ENCODE measurements at places on chromosomes 4 and X. TPM values are rescaled to one million over a fixed set of nuclear protein-coding genes. Genes with fewer than 3 reads are reported as not detected.
A peak's percentile ranks its signal among the peaks of the same experiment; 100 is the strongest.

INTS6L gene
- total RNA-seq = 7.5 TPM

CLDN2 gene
- total RNA-seq = not detected

CCSER1 gene
- total RNA-seq = 1.8 TPM

RASL11B gene
- not detected for total RNA-seq

- no peak overlapping the region for H3K27ac ChIP-seq
- no peak for DNase-seq
- no peaks in the 10 kb centered on the region for H3K27me3 ChIP-seq
- H3K4me1 ChIP-seq = no peaks in the 10 kb centered on the region
- no peaks in the 10 kb centered on the region for H3K36me3 ChIP-seq
These were observed 377.8 kb upstream of the PRKX start for GRCh38 chrX:4091046-4091760.

DNA sequence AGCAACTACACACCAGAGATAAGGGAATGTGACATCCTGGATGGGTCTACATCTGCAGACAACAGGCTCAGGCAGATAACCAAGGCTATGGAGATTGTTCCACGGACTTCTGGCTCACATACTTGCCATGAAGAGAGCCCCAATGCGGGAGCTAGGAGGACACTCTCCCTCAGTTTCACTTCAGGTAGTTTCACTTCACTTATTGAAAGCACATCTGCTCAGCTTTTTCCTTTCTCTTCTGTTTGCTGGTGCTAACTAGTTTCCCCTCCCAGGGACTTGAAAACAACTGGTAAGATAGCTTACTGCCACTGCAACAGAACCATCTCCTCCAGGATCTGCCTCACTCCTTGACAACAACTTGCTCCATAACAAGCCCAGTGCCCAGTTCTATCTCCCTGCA, 1.4 kb upstream of the CT47C1 start:
- H3K36me3 ChIP-seq = no peaks in the 10 kb centered on the region
- no peaks in the 10 kb centered on the region for H3K4me1 ChIP-seq
- no peak overlapping the region for H3K4me3 ChIP-seq
- DNase-seq = no peak
- no peak overlapping the region for H3K27ac ChIP-seq
- H3K27me3 ChIP-seq = peaks cover 2% of the 10 kb centered on the region

- H3K27ac ChIP-seq = no peak overlapping the region
- H3K4me3 ChIP-seq = no peak overlapping the region
- no peak for DNase-seq
- no peaks in the 10 kb centered on the region for H3K4me1 ChIP-seq
- H3K36me3 ChIP-seq = no peaks in the 10 kb centered on the region
These were observed 307.0 kb upstream of the SPOCK3 start for GRCh38 chr4:167541286-167541685.

DNA sequence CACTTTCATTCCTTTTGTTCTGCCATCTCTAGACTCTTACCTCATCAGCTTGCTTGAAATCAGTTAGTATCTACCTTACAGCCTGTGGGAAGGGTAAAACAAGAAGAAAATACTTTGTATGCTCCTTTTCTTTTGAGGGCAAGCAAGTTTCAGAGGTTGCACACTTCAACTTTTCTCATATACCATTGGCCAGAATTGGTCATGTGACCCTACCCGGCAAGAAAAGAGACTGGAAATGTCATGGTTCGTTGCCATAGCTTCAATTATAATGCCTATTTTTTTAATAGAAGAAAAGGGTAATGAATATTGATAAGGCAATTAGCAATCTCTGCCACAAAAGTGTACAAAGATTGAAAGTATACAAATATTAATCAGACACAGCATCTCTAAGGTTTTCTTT, 346.7 kb upstream of the TACR3 start:
- no peaks in the 10 kb centered on the region for H3K36me3 ChIP-seq
- H3K27ac ChIP-seq = no peak overlapping the region
- H3K4me1 ChIP-seq = no peaks in the 10 kb centered on the region
- no peaks in the 10 kb centered on the region for H3K27me3 ChIP-seq
- no peak for DNase-seq

DNA sequence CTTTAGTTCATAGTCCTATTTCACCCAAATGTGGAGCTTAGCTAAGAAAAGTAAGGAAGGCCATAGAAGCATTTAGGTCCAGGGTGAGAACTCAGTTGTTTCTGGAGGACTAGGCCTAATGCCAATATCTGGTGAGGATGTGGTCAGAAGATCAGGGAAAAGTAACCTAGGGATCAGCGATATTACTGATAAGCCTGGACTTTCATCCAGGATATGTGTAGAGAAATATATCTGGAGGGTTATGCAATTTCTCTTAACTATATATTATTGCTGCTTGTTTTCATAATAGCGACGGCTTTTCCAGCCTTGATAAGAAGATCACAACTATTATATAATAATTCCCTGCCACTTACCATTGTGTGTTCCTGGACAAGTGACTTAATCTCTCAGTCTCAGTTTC, 81.1 kb downstream of the FRAS1 start:
- H3K27ac ChIP-seq = no peak overlapping the region
- H3K4me1 ChIP-seq = no peaks in the 10 kb centered on the region
- no peaks in the 10 kb centered on the region for H3K36me3 ChIP-seq

DNA sequence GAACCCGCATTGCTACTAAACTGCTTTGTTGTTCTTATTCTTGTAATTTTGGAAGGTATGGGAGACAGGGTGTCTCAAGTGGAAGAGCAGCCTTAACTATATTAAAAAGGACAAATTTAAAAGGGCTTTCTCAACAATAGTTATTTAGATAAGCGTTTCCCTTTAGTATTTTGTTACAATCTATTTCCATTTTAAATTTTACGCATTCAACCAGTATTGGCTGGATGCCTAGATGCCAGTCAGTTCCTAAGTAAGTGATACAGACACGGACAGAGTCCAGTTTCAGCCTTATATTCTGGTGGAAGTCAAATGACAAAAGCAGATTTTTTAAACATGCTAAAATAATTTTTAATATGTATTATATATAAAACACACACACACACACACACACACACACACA, 28.3 kb downstream of the FAT1 start:
- H3K4me3 ChIP-seq = no peak overlapping the region
- H3K36me3 ChIP-seq = no peaks in the 10 kb centered on the region
- no peaks in the 10 kb centered on the region for H3K27me3 ChIP-seq
- no peak for DNase-seq
- H3K4me1 ChIP-seq = no peaks in the 10 kb centered on the region

DNA sequence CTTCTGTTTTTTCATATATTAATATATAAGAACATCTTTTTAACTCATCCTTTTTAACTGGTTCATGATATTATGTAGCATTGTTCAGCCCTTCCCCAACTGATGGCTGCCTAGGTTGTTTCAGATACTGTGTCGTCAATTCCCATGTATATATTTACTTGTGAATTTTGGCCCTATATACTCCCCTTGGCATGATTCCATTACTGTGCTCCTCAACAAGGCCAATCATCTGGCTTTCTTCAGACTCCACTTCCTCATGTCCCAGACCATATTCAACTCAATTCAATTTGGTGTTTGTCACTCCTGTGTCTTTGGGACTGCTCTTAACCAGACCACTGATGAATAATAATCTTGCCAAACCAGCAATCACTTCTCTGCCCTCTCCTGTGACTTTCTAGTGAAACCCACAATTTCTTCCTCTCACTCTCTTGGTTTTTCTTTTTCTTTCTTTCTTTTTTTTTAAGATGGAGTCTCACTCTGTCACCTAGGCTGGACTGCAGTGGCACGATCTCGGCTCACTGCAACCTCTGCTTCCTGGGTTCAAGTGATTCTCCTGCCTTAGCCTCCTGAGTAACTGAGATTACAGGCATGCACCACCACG, 2.7 kb upstream of the WDR45 start:
- no peaks in the 10 kb centered on the region for H3K27me3 ChIP-seq
- peaks cover 2% of the 10 kb centered on the region for H3K4me1 ChIP-seq
- no peak for DNase-seq

GRCh38 chr4:183721207-183722081, 62.4 kb downstream of the TRAPPC11 start:
- no peak overlapping the region for H3K4me3 ChIP-seq
- peaks cover 2% of the 10 kb centered on the region for H3K4me1 ChIP-seq
- no peaks in the 10 kb centered on the region for H3K36me3 ChIP-seq
- H3K27ac ChIP-seq = no peak overlapping the region
- DNase-seq = peak; percentile 68

DNA sequence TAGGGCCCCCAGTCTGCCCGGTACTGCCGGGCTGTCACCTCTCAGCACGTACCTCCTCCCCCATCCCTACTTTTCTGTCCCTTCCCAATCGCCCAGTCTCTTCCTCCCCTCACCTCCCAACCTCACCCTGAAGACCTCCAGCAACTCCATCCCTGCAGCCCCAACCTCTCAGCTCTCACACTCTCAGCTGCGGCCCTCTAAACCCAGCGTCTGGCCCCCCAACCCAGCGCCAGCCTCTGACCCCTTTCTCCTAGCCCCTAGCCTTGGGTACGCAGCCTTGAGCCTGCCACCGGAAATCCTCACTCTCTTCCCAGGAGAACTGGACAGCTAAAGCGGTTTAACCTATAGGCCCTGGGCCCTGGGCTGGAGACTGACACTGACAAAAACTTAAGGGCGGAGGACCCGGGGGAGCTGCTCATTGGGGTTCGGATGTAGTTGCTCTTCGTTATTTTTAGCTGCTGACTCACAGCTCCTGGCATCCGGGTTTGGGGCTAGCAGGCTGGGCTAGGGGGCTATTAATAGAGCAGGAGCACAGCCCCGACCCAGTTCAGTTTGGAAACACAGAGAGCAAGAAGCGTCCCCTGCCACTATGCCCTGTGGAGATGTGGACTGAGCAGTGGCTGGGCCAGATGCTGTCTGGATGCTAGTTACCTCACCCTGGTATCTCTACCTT, 9.6 kb upstream of the DLG3 start:
- H3K4me1 ChIP-seq = peaks cover 9% of the 10 kb centered on the region
- no peaks in the 10 kb centered on the region for H3K27me3 ChIP-seq
- peak overlapping the region; percentile 7 for H3K27ac ChIP-seq
- H3K4me3 ChIP-seq = peak overlapping the region; percentile 67
- H3K36me3 ChIP-seq = no peaks in the 10 kb centered on the region

DNA sequence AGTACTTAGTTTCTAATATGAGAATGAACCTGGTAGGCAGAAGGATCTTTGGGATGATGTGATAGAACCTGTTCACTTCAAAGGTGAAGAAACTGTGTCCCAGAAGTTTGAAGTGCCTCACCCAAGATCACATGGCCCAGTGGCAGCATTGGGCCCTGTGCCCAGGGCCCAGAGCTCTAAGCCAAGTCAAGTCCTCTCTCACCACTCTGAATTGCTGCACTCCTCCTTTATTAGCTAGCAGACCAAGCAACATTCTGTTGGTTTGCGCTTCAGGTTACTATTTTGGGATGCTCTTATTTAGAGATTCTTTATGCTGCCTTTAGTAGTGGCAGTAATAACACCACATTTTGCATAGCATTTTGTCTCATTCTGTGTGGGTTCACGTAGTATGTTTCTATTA, 82.7 kb downstream of the PARM1 start:
- no peak for DNase-seq
- H3K4me1 ChIP-seq = no peaks in the 10 kb centered on the region
- H3K4me3 ChIP-seq = no peak overlapping the region
- H3K27me3 ChIP-seq = no peaks in the 10 kb centered on the region
- no peaks in the 10 kb centered on the region for H3K36me3 ChIP-seq

DNA sequence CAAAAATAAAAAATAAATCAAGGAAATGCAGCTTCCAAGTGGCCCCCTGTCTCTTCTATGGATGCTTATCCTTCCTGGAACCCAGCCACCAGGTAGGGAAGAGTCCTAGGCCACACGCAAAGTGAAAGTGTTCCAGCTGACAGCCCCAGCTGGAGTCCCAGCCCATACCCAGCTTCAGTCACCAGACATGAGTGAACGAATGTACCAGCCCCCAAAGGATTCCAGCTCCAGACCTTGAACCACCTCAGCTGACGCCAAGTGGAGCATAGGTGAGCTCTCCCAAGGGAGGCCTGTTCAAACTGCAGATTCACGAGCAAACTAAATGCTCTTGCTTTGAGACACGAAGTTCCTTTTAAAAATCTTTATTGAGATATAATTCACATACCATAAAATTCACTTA, 62.0 kb downstream of the BCOR start:
- no peaks in the 10 kb centered on the region for H3K36me3 ChIP-seq
- no peak for DNase-seq
- peaks cover 7% of the 10 kb centered on the region for H3K4me1 ChIP-seq
- H3K27me3 ChIP-seq = no peaks in the 10 kb centered on the region

GRCh38 chr4:109302361-109303139, at the start of gene COL25A1:
TSS of gene COL25A1 (minus strand) at chr4:109302658.
- peaks cover 22% of the 10 kb centered on the region for H3K27me3 ChIP-seq
- no peaks in the 10 kb centered on the region for H3K36me3 ChIP-seq
- DNase-seq = peak; percentile 60

DNA sequence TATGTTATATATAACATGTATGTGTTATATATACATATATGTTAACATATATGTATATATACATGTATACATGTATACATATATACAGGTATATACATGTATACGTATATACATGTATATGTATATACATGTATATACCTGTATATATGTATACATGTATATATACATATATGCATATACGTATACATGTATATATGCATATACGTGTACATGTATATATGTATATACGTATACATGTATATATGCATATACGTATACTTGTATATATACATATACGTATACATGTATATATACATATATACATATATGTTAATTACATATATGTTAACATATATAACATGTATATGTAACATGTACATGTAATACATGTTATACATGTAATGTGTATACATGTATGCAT, 1077.3 kb upstream of the ADGRL3 start:
- H3K4me3 ChIP-seq = no peak overlapping the region
- DNase-seq = no peak
- H3K36me3 ChIP-seq = no peaks in the 10 kb centered on the region
- H3K4me1 ChIP-seq = no peaks in the 10 kb centered on the region

Data from endothelial cell of umbilical vein (primary cell).